Brain microvascular endothelial cell (primary cell): ENCODE measurements at places on chromosomes 7 and 10.

- no peak for DNase-seq
Measured at GRCh38 chr10:13268310-13268709, 31.6 kb downstream of the PHYH start.

DNA sequence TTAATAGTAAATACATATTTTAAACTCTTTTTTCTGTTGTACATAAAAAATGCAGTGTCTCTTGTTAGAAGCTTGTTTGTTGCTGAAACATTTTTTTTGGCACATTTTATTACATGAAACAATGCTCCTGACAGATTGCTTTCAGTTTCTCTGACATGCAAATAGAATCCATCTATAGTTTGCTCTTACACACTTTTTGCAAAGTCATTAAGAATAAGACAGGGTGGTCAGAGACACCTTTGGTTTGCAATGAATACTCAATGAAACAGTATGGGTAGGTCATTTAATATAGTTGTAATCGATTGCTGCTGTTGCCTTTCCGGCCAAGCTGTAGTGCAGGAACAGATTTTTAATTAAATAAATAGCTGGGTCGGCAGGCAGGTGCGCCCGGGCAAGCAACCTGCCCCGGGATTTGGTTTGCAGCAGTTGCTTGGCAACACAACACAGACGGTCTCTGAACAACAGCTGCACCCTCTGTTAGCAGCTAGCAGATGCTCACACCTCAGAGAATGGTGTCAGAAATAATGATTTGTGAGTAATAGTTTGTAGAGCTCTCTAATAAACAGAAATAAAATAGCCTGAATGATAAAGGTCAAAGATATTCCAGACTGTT, 115.7 kb upstream of the CACNA2D1 start:
- DNase-seq, result no peak

DNA sequence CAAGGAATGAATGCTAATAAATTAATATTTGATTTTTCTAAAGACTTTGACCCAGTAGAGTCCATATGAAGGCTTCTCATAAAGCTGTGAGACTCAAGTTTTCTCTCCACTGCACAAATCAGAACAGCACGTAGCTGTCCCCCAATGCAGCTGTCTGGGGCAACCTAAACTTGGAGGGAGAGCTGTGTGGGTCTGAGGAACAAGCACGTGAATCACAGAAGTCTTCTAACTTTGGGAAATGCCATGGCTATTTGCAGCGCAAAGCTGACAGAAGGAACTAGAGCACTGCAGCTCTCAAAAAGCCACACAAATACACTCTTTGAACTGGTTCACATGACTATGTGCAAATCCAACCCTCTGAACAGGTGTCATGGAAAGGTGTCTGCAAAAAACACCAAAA, 47.9 kb downstream of the COL1A2 start:
- DNase-seq, result no peak

DNA sequence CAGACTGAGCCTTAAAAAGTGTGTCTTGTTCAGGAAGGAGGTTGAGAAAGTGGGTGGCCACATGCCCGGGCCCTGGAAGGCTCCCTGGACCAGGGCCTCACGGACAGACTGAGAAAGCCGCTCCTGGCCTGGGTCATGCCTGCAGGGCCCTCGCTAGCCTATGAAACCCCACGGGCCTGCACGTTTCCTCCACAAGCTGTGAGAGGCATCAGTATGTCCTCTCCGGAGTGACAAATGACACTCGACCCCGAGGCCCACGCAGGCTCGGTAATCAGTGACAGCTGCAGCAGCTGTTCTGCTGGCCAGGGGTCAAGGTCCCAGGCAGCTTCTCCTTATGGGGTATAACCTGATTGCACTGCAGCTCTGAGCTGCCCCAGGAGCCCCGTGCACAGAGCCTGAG, 47.6 kb downstream of the ASB13 start:
- DNase-seq, result no peak

- no peak for DNase-seq
Measured at GRCh38 chr10:131805696-131806095, 95.1 kb upstream of the PPP2R2D start.

- DNase-seq, result no peak
Measured at GRCh38 chr10:113867904-113868303, 13.4 kb downstream of the NHLRC2 start.

DNA sequence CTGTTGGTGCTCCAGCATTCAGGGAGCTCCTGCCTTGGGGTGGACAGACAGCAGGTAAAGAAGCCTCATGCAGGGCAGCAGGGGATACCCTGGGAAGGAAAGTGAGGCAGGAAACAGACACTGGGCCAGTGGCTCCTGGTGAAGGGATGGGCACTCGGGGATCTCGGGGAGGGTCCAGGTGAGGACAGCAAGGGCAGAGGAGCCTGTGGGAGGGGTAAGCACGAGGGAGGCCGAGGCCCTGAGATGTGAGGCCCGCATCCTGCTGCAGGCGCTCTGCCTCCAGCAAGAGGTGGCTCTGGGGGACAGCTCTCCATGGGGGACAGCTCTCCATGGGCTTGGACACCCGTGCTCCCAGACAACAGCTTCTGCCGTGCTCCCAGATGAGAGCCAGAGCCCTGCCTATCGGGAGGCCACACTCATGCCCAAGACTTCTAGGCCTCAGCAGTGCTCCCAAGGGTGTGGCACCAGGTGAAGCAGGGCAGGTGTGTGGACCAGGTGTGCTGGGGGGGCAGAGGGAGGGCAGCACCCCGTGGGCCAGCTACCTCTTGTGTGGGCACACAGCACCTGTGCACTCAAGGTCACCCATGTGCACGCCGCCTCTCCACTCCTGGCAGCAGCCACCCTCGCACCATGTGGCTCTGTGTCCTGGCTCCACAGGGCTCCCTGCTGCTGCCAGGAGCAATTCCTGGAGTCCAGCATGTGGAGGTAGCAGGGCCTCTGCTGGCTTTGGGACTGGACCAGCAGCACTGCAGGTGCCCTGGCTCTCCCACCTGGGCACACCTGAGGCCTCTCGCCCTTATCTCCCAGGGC, 93.6 kb upstream of the INSIG1 start:
- DNase-seq, result no peak

DNA sequence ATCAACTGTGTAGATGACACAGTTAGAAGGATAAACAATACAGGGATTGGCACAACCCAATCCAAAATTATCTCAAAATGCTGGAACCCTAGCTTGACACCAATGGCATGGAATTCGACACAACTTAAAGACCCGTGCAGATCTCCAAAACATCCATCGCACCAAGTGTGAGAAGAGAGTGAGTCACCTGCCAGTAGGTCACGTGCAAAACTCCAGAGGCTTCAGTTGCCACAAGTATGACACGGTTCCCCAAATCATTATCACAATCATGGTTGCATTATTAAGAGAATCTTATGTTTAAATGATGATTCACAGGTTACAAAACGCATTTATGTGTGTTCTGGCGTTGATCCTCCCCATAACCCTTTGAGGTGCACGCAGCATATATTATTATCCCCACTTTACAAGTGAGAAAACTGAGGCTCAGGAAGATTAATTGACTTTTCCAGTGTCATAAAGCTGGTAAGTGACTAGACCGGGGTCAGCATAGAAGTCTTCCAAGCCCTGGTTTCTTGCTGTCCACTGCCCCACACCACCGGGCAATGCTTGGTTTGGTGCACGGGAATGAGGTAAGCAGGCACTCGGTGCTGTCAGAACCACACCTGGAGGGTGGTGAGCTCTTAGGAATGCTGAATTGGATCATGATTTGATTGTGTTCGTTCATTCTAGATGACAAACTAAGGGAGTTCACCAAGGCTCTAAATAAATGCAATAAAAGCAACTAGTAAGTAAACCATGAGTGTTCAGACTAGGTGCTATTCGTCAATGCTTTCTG, 23.6 kb upstream of the STK17A start:
- DNase-seq, result no peak

DNA sequence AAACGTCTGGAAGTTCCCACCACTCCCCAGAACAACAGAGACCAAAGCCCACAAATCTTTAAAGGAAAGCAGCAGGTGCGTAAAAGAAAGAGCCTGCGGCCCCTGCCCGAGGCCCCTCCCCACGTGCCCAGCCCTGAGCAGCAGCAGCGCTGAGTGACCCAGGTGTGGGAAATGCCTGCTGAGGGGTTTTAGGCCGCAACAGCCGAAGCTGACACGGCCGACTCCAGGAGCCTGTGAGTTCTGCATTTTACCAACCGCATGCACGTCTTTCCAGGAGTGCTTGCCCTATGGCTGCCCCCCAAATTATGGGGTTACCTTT, 1.6 kb upstream of the KNDC1 start:
- no peak for DNase-seq

DNA sequence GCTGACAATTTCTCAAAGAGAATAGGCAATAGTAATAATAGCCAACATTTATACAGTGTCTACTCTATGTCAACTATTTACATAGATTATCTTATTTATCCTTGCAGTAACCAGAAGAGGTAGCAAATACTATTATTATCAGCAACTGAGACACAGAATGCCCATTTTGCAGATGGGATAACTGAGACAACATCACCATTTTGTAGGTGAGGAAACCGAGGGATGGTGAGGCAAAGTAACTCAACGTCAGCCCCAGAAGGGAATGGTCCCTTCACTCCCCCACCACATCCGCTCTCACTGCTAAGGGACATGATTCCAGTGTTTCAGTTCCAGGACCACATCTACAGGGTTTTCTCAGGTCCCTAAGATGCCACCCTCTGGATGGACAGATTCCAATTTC, 261.2 kb upstream of the NEBL start:
- DNase-seq, result no peak

DNA sequence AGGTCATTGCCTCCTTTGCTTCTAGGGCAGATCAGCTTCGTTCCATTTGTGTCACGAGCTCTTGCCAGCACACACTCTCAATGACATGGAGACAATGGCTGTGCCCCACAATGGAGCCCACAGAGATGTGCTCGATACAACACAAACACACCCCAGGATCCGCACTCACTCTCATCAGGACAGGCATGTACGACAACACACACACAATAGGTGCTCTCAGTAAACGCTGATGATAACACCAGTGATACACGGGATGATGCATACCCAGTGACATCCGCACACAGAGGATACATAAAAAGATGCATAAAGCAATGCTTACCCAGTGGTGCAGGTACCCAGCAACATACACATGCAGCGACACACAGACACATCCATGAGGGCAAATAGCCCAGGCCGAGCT, 61.2 kb upstream of the LBX1 start:
- no peak for DNase-seq

DNA sequence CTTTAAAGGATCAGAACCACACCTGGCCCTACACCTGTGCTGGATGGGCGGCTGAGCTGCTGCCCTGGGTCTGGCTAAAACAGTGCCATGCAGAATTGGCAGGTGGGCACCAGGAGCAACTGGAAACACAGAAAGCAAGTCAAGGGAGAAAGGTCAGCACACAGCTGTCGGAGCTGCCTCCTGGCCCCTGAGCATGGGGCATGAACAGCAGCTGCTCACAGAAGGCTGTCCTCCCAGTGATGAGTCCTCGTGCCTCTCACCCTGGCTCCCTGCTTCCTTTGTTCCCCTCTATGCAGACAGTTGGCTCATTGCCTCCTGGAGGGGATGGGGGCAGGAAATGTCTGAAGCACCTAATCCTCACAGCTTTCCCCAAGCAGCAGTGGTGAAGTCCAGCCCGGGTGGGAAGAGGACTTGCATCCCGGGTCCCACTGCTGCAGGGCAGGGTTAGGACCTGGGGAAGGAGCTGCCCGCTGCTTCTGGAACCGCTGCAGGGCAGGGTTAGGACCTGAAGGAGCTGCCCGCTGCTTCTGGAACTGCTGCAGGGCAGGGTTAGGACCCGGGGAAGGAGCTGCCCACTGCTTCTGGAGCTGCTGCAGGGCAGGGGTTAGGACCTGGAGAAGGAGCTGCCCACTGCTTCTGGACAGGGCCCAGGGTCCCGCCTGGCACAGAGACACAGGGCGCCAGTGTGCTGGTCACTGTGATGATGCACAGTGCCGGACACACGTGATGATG, 37.3 kb downstream of the VIPR2 start:
- DNase-seq, result no peak

DNA sequence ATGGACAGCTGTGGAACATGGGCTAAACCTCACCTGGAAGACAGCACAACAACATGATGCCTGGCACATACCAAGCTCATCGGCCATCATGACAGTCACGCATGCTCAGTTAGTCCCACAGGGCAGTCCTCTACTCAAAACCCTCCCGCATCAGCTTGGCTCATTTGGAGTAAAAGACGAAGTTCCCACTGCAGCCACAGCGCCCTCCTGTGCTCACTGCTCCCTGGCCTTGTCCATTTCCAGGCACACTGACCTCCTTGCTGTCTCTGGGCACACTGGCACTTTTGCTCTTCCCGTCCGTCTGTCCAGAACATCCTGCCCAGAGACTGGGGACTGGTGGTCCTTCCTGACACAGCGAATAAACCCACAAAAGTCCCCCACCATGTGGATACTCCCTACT, 66.2 kb downstream of the LARP4B start:
- DNase-seq, result no peak

GRCh38 chr10:86072413-86072812, 294.2 kb downstream of the GRID1 start:
- no peak for DNase-seq

DNA sequence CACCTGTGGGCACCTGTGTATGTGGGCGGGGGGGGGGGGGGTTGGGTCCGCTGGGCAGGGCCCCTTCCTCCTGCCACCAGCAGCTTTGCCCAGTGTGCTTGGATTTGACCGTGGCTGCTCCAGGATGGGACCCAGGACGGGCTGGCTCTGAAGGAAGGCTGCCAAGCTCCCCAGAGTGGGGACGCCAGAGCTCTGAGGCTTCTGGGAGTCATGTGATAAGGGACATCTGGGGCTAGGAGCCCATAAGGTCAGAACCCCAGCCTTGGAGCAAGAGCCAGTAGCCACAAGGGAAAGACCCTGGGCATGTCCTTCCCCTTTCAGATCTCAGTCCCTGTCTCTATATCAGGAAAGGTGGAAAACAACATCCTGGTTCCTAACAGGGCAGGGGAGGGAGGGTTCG, 21.8 kb upstream of the AMZ1 start:
- DNase-seq, result no peak

DNA sequence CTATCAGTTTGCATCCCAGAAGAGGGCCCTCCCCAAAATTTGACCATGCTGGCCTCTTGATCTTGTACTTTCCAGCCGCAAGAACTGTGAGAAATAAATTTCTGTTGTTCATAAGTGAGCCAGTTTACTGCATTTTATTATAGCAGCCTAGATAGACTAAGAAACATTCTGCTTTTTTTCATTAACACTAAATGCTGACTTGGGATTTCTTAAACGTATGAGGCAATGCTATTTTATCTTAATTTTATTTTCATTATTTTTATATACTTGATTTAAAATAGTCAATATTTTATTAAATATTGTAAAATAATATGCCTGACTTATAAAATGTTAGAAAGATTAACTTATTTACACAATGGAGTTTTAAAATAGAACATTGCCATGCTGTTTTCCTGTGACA, 341.8 kb upstream of the CNTNAP2 start:
- no peak for DNase-seq
